Stimulated activated CD4-positive, alpha-beta T cell treated with anti-CD3 and anti-CD28 coated beads, Interleukin-1b, Interleukin-23, amount 100 ng/mL, for 48 hours (primary cell): ENCODE measurements at places on chromosomes 12 and 14.

DNA sequence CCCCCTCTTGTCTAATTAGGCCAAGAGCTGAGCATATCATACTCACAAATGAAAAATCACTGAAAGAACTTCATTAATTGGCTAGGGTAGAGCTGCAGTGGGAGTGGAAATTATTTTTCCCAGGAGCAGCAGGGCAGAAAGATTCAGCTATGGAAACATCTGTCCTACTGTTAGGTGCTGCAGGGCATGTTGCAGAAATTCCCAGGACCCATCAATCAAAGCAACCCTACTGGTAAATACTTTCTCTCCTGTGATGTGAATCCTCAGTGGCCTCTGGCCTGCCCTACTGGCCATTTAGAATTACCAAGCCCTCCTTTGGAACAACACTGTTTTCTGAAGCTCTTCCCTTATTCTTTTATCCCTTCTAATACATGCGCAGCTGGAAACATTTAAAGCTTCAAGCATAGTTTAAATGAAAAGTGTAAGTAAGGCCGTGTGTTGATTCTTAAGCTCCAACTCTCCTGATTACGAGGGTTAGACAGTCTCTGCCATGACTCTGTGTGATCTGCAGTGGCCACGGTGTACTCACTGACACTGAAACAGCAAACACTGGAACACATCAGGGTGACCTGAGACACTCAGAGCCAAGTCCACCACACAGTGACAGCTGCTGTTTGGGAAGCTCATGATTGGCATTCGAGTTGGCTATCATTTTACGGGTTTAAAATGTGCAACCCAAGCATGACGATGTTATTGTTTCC, 62.6 kb upstream of the TMCC3 start:
- DNase-seq = no peak

DNA sequence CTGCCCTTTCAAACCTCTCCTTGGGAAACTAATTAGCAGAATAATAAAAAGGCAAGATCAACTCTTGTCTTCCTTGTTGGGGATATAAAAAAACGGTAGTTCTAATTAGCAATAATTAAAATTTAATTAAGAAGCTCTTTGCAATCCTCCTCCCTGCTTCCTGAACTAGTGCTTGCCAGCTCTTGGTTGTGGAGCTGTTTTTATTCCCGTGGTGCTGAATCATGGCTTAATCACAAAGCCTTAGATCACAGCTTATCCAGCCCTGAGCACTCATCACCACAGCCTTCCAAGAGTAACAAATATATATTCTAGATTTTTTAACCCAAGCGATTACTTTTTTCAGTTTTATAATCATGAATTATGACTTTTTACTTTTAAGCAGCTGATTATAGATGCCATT, 63.2 kb upstream of the INSM2 start:
- no peak for DNase-seq

GRCh38 chr12:95648990-95649791, 97.9 kb upstream of the USP44 start:
- no peak for DNase-seq

GRCh38 chr12:95497031-95497430, 23.1 kb downstream of the METAP2 start:
- DNase-seq = no peak

GRCh38 chr12:45278447-45278846, 62.6 kb downstream of the ANO6 start:
- no peak for DNase-seq

DNA sequence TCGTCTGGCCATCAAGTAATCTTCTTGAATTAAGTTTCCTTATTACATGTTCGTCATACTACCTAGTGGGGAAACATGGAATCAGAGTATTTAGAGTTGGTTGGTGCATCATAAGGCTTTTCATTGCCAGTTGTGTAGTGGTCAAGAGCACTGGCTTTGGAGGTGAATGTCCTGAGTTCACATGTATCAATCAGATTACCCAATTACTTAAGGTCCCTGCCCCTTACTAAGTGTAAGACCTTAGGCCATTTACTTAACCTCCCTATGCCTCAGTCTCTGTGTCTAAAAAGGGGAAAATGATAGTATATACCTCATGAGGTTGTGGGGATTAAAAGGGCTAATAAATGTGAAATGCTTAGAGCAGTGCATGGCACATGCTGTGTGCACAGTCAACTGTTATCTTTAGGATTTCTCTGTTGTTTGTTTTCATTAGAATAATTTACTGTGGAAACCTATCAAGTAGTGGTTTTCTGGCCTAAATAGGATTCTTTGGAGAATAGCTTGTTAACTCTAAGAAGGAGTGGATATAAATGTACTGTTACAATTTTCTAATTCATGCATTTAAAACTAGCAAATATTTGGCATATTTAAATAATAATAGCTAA, 27.0 kb downstream of the MSRB3 start:
- no peak for DNase-seq

DNA sequence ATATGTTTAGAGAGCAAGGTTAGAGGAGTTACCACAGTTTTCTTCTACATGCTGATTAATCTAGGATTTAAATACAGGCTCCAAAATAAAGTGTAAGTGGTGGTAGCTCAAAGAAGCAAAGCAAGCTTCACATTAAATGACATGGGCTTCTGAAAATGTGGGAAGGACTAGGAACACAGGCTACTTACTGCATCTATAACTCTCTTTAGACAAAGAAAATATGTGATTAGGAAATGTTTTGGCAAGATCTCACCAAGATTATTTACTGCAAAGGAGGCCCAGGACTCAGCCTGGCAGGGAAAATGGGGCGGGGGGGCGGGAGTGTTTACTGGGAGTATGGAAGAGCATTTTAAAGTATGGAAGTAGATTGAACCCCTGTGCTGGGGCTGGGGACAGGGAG, 39.4 kb downstream of the ETV6 start:
- no peak for DNase-seq

- no peak for DNase-seq
Observed at GRCh38 chr14:105890474-105891220, 364.3 kb downstream of the TMEM121 start.

DNA sequence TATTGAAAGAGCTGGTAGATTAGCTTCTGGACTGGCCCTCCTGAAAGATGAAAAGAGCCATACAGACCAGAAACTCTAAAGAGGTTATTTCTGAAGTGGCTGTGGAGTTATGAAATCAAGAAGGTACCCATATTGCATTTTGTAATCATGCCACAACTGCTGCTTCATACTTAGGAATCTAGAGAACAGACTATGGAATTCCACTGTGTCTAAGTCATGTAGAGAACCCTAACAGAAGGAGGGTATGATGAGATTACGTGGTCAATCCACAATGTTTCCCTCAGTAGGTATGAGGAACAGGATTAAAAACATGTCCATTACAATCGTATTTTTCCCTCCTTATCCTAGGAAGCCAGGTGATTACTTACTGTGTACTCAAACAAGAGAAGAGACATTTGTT, 708.8 kb downstream of the RERGL start:
- DNase-seq = no peak

DNA sequence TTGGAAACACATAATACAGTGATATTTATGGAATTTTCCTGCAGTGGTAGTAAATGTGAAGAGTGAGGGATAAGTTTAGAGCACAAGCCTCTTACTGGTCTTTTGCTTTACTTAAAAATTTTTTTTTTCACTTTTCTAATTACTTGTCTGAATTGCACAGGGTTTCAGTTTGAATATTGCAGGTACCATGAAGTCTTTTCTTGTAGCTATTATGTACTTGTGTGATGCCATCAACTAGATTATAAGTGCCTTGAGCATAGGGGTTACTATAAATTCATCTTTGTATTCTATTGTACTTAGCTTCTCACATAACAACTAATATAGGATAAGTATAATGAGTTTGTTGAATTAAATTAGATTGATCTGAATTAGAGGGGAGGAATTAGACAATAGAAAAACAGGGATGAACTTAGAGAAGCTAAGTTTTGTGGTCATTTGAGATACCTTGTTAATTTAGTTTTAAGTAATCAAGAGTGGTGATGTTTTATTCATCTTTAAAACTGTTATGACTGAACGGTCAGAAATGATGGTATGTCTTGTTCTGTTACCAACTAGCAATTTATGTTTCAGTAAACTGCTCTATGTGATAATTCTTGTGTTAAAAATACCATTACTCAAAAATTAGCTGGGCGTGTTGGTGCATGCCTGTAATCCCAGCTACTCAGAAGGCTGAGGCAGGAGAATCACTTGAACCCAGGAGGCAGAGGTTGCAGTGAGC, 42.1 kb downstream of the CCDC91 start:
- DNase-seq = no peak

DNA sequence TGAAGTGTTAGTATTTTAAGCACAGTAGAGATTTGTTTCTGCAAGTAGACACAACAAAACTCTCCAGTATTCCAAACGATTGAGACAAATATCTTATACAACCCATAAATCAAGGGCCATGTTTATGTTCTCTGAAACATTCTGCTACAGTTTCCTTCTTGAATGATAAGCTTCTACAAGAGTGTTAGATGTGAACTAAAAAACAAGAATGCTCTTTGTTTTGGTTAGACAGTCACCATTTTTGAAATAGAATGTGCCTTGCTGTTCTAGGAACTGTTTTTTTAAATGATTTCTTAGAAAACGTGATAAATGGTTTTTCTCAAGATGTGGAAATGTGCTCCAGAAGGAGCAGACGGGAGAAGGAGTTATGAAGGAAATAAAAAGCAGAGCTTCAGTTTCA, 1656.3 kb upstream of the FLRT2 start:
- DNase-seq = no peak

- DNase-seq = no peak
Observed at GRCh38 chr14:55710506-55711041, 130.6 kb downstream of the KTN1 start.

DNA sequence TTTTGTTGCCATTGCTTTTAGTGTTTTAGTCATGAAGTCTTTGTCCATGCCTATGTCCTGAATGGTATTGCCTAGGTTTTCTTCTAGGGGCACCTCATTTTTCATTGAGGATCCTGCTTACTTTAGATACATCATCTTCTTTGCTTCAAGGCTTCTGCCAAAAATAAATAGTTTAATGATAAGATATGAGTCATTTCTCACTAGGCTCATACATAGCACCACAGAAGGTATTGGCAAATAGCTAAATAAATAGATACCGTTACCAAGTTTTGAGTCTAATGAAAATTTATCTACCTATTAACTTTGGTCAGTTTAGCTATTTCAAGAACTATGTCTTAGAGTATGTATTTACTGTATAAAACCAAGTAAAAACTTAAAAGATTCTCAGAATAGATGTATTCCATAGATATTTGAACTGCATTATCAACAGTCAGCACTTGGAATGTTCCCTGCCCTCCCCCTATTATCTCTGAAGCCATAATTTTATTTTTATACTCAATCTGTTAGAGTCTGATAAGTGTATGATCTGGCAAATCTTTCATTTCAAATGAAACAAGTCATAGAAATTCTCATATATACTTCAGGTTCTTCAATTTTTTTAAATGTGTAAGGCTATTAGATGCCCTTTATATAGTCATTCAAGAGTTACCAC, 310.2 kb downstream of the CCDC91 start:
- no peak for DNase-seq

GRCh38 chr12:82873951-82874350, 187.2 kb downstream of the TMTC2 start:
- DNase-seq = no peak

DNA sequence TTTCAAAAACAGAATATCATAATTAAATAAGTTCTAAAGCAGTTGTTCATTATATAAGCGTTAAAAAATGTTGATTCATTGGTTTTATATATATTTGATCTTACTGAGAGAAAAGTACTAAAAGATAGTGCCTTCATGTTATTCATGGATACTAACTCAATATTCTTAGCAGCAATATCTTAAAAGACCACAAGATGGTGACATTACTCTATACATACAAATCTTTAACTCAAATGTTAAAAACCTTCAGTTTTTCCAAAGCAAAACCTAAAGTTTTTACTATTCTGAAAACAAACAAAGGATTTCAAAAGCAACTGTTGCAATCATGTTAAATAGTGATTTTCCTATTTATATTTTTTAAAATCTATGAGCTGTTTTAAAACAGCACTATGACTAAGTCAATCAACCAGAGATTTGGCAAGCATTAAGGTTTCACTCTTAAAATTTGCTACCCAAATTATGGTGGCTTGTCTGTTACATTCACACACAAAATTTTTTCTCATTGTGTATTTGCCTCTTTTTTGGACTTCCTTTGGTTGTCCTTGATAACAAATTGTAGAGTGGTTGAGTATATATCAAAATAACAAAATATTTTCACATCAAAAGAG, 50.1 kb upstream of the RERGL start:
- no peak for DNase-seq

DNA sequence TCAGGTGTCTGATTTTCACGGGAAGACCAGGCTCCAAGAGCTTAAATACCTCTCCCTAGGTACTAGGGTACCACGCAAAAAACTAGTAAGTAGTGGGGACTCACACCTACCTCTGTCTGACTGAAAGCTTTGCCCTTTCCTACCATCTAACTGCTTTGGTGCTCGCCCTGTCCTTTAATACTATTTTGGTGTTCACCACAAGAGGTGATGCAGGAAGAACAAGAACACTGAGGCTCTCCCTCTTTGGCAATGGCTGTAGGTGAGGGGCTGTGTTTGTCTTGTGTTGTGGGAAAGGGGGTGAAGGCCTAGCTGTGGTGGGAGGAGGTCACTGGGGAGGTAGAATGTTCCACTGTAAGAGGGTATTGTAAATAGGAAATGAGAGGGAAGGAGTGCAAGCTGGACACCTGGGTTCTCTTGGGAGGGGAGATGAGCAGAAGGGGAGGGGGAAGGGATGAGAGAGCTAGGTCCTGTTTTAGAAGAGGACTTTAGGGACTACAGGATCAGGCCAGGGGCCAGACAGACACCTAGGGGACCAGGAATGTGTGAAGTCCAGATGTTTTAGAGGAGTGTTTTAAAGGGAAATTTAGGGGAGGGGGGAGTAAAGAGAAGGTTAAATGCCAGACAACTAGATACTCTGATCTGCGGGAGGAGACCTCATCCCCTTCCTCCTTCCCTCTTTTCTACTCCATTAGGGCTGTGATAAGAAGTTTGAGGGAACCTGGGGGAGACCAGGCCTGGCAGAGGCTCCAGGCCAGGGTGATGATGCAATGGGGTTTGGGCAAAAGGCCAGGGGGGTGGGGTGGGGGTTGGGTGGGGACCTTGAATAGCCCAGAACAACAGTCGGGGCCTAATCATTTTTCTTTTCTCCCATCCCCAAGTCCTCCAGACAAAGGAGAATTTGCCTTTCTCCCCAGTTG, 2.1 kb downstream of the ITGA5 start:
- DNase-seq = no peak
